ENCODE measurements at places on chromosomes 7 and 10.

- DNase-seq, result no peak
These were observed 2.7 kb downstream of the CUL1 start for GRCh38 chr7:148701414-148701813.

DNA sequence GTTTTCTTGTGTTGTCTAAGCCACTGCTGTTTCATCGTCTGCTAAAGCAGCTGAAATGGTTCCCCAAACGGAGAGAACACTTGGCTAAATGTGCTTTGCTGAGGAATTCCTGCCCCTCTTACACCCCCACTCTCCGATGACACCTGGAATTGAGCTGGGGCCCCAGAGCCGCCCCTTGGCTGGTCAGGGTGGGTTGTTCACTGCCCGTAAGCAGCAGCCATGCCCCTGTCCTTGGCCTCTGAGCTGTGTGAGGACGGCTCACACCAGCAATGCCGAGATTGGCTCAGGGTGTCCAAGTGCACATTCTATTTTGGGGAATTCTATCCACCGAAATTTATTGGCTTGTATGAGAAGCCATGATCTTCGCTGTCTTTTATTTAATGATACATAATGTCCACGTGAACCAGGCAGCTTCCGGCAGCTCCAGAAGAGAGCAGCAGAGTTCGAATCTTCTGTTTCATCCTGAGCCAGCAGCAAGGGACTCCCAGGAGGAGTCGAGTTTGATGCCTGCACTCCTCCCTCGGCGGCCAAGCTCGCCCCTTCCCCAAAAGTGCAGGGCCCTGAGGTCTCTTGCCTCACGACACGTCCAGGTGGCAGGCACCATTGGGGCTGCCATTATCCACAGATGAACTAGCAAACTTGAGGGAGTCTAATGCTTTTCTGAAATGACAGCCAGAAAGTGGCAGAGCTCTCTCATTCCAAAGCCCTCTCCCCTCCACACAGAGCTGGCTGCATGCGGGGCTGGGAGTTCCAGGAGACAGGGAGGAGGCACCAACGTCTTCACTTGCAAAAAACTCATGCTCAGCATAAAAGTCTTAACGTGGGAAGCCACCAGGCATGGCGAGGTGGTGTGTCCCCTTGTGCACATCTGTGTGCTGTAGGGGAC, 114.0 kb downstream of the WDR37 start:
- no peak for DNase-seq

DNA sequence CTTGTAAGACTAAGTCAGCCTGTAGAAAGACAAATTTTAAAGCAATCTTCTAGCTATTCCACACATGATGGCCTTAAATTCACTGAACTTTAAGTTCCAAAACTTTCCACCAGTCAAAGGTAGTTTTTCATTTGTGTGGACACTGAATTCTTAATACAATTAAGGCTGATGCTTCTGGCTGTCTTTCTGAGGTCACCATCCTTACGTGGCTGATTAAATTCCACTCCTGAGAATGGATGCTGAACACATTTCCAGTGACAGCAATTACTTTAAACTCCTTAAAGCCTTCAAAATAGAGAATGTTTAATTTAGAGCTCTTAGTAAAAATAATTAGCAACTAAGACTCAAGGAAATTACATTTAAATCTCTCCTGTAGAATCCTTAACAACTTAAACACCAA, 142.6 kb upstream of the COL1A2 start:
- no peak for DNase-seq

- peak; percentile 63 for DNase-seq
These were observed 22.7 kb upstream of the AGFG2 start for GRCh38 chr7:100516135-100516812.

DNA sequence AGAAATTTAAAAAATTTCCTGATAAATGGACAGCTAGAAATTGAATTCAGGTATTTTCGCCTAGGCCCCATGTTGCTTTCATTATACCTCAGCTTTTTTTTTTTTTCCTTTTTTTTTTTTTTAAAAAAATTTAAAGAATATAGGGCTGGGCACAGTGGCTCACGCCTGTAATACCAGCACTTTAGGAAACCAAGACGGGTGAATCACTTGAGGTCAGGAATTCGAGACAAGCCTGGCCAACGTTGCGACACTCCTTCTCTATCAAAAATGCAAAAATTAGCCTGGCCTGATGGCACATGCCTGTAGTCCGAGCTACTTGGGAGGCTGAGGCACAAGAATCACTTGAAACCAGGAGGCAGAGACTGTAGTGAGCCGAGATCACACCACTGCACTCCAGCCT, 334.0 kb downstream of the SORCS1 start:
- DNase-seq, result no peak

- peak; percentile 74 for DNase-seq
These were observed 19.4 kb downstream of the GATA3 start for GRCh38 chr10:8073691-8074416.

DNA sequence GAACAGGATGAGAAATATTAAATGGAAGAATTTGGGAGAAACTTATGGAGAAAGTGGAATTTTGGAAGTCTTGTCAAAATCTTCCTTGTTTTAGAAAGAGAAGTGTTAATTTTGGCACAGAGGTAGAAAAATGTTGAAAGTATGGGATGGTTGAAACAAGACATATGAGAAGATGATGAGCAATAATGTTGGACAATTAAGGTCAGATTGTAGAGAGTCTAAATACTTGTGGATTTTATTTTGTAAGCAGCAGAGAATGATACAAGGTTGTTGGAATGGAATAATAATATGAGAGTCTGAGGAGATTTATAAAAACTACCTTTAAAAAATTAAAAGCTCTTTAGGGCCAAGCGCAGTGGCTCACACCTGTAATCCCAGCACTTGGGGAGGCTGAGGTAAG, 34.6 kb downstream of the PHTF2 start:
- DNase-seq, result no peak

DNA sequence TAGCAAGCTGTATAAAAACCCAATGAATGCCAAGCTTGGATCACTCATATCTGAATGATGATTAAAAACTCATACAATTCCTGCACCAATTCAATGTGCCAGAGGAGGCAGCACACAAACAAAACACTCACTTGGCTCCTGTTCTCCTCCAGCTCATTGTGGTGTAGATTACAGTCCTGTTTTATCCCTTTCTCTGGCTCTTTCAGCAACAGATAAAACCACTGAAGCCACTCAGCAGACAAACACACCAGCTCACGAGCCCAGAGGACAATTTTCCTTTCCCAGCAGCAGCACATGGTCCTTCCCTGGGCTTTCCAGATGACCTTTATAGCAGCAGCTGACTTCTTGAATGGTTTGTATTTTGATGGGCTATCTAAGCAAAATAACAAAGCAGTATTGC, 107.3 kb upstream of the STARD3NL start:
- no peak for DNase-seq

GRCh38 chr10:97650726-97651125, 10.3 kb downstream of the PI4K2A start:
- no peak for DNase-seq

GRCh38 chr10:11610826-11611247, 613 bp downstream of the USP6NL start:
- DNase-seq, result peak; percentile 58

DNA sequence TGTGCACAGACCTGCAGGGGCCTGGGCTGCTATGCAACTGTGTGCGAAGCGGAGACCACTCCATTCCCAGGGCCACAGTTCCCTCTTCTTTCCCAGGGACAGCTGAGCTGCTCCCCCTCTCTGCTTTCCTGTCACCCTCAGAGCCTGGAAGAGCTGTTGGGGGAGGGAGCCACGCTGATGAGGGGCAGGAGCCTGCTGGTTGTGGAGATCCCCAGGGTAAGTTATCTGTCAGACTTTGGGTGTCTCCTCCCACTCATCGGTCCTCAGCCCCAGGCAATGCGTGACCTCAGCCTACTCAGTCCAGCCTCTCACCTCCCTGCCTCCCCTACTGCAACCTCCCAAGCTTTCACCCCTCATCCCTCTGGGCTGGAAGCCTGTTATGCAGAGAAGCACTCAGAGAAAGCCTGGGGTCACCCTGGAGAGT, 53.5 kb downstream of the ZNF467 start:
- peak; percentile 77 for DNase-seq

- DNase-seq, result no peak
These were observed 24.0 kb downstream of the MEOX2 start for GRCh38 chr7:15662451-15662850.

Data from islet precursor cell (in vitro differentiated cells).